ENCODE measurements at places on chromosomes 2 and 18.

DNA sequence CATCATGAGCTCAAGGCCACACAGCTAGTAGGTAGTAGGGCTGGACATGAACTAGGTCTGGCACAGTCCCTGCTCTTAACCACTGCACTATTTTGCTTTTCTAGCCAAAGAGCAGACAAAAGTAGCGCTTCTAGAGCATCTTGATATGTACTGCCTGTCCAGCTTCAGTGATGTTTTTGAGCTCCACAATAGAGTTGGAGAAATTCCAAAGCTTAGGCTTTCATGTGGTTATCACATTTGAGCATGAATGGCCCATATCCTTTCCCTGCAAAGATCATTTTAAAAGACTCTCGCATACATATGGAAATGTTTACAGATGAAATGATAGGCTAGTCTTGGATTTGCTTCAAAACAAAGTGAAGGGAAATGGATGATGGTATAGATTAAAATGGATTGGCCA, 128.7 kb downstream of the MAP3K20 start:
- DNase-seq, result no peak

GRCh38 chr18:57659460-57660102, 37.9 kb upstream of the NARS1 start:
- peak; percentile 97 for DNase-seq

GRCh38 chr2:211724933-211725332, 813.7 kb downstream of the ERBB4 start:
- DNase-seq, result no peak

- DNase-seq, result no peak
Measured at GRCh38 chr2:231029563-231029962, 7.8 kb upstream of the C2orf72 start.

GRCh38 chr2:220767591-220768255, 804.4 kb downstream of the EPHA4 start:
- DNase-seq, result no peak

DNA sequence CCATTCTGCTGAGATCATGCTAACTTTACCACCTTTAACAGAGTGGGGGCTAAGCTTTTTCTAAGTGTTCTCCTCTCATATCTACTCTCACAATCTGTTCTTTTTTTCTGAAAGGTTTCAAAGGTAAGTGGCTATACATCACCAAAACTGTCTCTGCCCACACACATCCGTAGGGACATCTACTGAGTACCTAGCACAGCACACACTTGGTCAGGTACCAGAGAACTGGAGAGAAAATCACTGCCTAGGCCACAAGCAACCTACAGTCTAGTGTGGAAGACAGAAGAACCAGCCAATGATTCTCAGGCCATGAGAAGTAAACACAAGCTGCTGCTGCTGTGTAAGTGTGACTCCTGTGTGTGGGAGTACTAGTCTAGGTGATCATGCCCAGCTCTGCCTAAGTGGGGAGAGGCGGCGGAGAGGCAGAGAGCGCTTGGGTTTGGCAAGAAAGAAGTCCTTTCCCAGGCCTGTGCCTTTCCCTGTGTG, 176.1 kb upstream of the ZFP36L2 start:
- DNase-seq, result no peak

DNA sequence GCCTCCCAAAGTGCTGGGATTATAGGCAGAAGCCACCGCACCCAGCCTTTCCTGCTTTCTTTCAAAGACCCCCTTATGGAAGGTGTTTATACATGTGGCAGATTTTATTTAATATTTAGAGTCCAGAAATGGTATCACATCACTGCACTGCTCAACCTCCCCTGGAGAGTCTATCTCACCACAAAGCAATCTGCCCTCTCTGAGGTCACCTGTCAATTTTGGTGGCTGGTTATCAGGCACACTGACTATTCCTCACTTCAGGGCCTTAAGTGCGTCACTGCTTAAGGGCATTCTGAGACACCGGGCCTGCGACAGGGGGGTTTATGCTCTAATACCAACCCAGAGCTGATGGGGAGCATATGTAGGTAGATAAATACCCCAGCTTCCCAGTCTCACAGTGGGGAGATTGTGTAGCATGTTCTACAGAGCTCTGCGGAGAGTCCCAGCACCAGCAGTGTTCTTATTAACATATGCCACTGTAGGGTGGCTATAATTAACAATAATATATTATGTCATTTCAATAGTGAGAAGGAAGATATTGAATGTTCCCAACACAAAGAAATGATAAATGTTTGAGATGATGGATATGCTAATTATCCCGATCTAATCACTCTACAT, 42.7 kb upstream of the ZDBF2 start:
- DNase-seq, result no peak

GRCh38 chr2:126661702-126662500, 5.9 kb downstream of the GYPC start:
- peak; percentile 98 for DNase-seq

GRCh38 chr2:5661362-5661761, 30.8 kb upstream of the SOX11 start:
- no peak for DNase-seq

DNA sequence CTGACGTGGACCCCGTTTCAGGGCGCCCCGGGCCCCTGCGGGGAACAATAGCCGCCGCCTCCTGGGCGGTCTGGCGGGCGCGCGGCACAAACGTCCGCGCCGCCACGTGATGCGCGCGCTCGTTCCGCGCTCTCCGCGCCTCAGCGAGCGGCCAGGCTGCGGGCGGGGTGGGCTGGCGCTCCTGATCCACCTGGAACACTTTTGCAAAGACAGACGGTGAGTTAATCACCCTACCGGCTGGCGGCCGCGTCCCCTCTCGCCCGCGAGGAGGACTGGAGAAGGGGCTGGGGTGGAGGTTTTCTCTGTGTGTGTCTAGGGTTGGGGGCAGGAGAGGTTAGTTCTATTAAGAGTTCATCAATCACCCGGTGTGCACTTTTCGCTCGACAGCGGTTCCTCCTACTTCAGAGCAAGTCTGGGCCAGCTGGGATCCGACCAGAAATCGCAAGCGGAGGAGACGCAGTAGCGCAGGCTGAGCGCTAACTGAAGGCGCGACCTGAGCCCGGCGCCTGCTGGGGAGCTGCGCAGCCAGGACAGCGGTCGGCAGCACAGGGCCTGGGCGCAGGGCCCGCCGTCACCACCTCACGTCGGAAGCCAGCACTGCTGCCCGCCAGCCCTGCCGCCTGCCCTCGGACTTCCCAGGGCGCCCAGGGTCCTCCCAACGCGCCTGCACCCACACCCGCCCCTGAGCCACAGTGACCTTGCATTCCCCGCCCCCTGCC, 10.3 kb upstream of the HOXD1 start:
- DNase-seq, result no peak

DNA sequence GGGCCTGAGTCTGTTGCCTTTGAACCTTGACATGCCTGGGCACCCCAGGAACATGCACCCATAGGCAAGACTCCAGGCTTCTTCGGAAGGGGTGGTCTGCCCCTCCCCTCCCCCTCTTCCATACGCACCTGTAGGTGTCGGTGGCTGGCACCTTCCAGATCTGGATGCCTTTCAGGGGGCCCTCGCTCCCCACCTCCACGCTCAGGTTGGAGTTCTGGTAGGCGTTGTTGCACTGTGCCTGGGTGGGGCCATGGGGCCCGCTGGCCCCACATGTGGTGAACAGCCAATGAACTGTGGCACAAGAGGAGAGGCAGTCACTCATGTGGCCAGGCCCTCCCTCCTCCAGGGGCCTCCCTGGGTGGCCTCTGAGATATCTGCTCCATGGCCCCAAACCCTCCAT, 135.8 kb downstream of the CLIP4 start:
- no peak for DNase-seq

- DNase-seq, result no peak
Measured at GRCh38 chr2:100289020-100289419, 33.3 kb downstream of the LONRF2 start.

- no peak for DNase-seq
Measured at GRCh38 chr2:30681022-30681421, 126.2 kb downstream of the CAPN13 start.

GRCh38 chr2:199310771-199311585, 146.8 kb downstream of the SATB2 start:
- no peak for DNase-seq

DNA sequence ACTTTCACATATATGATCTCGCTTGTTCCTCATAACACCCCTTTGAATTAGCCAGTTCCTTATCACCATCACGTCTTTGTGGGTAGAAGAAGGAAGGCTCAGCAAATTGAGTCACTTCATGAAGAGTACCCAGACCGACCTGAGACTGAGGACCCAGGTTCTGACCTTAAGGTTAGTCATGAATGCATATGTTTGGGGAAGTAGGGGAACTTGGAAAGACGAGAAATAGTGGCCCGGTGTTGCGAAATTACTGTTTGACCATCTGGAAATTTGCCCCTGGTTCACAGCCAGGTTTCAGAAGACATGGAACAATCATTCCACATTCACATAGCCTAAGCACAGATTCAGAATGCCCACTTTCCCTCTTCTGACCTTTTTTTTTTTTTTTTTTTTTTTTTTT, 59.8 kb downstream of the MEIS1 start:
- no peak for DNase-seq

GRCh38 chr18:44946529-44947113, 265.9 kb downstream of the SETBP1 start:
- DNase-seq, result no peak
